ENCODE measurements at places on chromosomes 13 and 19. TPM values are rescaled to one million over a fixed set of nuclear protein-coding genes. Genes with fewer than 3 reads are reported as not detected.

GIPR gene
- 3.0 TPM for total RNA-seq

ZNF253 gene
- 4.9 TPM for total RNA-seq

DACH1 gene
- total RNA-seq = 0.71 TPM

TDRD12 gene
- 0.22 TPM for total RNA-seq

NDUFA7 gene
- total RNA-seq = 42.0 TPM

MAP4K1 gene
- total RNA-seq = 185 TPM

ZNF285 gene
- 0.16 TPM for total RNA-seq
